ENCODE measurements at places on chromosomes 6 and 20.
A peak's percentile ranks its signal among the peaks of the same experiment; 100 is the strongest.

DNA sequence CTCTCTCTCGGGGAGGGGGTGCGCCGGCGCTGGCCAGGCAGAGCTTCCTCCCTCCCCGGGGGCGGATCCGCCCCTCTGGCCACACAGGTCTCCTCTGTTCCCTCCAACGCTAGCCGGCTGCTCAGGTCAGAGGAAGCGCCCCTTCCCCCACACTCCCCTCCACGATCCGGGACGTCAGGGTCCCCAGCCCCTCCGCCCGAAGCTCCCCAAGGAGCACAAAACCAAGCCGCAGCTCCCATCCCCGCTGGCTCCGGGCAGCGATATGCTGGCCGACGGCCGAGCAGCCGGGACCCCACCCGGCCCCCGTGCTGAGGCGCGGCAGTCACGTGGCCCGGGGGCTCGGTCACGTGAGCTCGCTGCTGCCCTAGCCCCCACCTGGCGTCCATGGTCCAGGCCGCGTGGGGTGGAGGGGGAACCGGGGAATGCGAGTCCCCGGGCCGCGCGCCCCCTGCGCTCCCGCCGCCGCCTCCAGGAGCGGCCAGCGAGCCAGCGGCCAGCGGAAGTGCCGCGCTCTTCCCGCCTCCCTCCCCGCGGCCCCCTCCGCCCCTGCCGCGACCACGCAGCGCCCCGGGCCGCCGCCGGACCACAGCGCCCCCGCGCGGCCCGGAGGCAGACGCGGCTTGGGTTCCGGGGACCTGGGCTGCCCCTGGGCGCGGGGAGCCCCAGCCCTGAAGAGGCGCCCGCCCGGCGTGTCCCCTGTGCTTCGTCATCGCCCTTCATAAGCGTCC, at the start of gene SLC35B2:
Gene SLC35B2, minus strand, starts transcription at position 504 of the 728 bp plus-strand sequence. Its CDS starts 118 bp downstream, at position 386.
- no peak for DNase-seq

DNA sequence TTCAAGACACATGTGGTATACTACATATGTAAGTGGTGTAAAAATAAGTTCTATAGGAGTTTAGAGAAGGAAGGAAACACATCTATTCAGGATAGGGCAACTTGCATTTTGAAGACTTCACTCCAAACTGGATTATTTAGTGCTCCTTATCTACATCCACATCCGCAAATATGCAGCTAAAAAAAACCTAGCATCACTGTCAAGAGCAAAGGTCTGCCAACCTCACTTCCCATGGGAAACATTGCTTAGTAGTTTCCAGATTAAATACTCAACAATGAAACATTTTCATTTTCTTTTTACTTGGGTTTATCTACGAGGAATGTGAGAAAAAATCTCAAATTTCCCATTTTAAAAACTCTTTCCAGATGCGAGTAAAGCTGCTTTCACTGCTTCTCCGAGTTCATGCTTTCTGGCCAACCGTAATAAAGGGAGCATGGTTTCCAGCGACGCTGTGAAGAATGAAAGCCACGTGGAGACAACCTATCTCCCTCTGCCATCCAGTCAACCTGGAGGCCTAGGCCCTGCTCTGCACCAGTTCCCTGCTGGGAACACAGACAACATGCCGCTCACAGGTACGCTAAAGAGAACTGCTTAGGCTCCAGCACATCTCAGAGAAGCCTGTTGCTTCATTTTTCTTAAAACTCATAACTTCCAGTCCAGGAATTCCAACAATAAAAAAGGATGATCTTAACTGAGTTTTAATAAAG, 48.2 kb downstream of the RFX6 start:
- no peak for DNase-seq

DNA sequence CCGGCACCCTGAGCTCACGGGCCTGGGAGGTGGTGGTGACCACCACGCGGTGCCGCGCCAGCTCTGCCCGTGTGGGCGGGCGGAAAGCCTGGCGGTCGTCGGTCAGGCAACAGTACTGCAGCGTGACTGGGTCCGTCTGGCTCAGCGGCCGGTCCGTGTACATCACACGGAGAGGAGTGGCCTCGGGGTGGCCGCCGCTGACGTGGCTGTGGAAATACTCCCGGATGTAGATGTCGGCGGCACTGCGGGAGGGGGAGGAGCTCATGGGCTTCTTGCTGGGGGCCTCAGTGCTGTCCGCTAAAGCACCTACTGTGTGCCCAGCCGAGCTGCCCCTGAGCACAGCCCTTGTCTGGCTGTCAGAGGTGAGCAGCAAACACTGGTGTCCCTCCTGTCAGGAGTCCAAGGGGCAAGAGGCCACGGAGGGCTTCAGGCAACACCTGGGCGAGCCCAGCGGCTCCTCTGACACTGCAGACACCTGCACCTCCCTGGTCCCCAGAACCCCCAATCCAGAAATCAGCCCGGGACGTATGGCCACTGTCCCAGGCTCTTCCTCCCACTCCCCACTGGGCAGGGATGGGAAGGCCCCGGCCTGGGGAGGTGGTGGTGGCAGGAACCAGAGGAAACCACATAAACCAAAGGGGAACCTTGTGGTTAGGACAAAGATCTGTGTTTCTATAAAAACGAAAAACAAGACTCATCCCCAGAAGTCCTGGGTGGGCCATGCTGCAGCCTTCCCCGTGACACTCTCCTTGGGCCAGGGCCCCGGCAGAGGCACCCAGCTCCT, 6.5 kb downstream of the HELZ2 start:
- DNase-seq = peak; percentile 36

DNA sequence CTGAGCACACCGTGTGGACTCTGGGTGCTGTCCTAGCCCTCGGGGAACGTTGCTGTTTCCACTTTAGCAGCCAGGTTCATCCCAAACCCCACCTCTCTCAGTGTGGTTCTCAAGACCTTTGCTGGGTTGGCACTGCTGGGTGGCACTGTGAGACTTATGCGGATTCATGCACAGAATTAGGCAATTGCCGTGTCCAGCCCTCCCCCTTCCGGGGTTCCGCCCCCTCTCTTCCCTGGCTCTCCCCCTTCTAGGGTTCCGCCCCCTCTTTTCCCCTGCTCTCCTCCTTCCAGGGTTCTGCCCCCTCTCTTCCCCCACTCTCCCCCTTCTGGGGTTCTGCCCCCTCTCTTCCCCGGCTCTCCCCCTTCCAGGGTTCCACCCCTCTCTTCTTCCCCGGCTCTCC, 39.8 kb upstream of the SLCO4A1 start:
- DNase-seq = no peak

- no peak for DNase-seq
Measured at GRCh38 chr6:97053643-97054411, 129.3 kb downstream of the KLHL32 start.

- no peak for DNase-seq
Measured at GRCh38 chr6:42314571-42315258, 97.1 kb upstream of the MRPS10 start.

DNA sequence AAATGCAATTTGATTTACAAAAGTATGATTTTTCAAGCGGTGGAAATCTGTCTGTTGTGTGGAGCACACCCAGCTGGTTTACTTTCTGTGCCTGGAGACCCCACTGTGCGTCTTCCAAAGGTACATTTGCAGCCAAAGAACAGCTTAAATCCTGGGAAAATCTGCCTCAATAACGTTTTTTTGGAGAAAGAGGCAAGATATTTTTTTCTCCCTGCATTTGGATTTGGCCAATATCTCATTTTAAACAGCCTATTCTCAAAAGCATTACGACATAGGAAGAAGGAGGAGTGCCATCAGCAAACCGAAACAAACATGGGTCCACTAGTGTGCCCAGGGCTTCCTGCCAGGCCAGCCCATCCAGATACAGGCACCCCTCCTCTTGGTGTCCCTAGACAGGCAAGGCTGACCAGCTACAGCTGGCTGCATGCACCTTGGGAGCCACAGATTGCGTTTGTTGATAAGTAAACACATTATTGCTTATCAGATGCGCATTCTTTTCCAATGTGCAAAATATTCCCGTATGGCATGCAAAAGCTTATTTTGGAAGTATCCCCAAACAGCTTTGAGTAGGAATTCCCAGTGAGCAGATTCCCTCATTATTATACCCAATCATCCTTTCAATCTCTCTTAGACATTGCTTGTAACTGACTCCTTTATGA, 184.5 kb upstream of the MARCKS start:
- no peak for DNase-seq

DNA sequence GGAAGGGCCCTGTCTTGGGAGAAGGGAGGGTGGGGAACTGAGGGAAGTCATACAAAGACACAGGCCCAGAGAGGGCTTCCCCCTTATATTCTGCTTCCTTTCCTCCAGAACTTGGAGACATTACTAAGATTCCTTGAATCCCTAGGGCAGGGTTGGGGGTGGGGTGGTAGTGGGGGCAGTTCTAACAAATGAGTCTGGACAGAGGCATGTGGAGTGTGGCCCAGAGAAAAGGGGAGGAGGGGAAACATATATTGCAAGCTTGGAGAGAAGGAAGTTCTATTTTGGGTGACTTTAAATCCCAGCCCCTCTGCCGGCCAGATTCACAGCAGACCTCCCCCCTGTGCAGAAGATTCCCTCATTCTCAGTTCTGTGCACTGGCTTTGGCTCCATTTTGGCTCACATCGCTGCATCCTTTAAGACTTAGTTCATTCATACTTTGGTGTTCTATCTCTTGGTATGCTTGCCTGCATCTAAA, 43.7 kb downstream of the DAAM2 start:
- no peak for DNase-seq

DNA sequence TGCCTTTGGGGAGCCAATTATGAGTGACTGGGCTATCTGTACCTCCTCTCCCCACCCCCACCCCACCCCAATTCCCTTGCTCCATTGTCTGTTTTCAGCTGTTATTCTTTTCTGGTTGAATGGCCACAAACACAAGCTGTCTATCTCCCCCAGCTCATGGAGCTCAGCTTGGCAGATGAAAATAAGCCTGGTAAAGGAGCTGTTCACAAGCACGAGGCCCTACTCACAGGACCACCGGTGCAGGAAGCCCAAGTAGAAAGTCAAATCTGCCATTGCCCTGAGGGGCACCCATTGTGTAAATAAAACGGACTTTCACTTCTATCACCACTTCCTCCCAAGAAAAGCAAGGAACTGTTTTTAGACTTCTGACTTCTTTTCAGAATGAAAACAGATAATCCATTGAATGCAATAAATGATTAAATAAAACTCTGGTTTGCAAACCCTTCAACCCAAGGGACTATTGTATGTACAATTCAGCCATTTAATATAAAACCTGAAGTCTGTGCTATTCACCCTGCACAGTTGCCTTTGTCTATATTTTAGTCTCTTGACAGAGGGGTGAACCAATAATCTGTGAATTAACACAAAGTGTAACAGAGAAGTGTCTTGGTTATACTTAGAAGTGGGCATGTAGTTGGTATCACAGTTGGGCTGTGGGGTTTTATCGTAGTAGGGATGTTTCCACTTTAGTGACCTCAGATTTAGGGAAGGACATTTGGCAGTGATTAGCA, 27.7 kb downstream of the RIPOR2 start:
- no peak for DNase-seq

- DNase-seq = no peak
Measured at GRCh38 chr6:160299559-160299958, 40.9 kb upstream of the SLC22A2 start.

DNA sequence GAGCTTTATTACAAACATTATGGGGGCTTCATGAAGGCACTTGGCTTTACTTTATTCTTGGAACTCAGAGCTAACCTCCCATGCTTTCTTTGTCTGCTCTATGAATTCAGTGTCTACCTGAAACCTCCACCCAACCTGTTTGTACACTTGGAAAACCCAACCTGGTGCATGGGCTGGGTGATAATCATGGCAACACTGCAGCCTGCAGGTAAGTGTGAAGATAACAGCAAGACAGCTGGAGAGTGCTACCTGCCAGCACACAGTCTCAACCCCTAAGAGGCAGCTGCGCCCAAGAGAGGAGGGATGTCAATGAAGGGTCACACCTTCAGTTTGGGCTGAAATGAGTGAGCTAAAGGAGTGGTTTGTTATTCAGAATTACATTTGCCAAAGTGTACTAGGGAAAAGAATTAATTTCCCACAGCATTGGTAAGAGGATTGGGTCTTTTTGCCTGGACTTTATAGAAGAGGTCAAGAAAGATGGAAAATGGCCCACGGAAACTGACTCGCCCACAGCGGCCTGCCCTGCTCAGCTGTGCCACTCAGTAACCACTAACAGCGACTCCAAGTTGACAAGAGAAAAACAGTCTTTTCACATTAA, 24.4 kb downstream of the FOXQ1 start:
- DNase-seq = no peak

DNA sequence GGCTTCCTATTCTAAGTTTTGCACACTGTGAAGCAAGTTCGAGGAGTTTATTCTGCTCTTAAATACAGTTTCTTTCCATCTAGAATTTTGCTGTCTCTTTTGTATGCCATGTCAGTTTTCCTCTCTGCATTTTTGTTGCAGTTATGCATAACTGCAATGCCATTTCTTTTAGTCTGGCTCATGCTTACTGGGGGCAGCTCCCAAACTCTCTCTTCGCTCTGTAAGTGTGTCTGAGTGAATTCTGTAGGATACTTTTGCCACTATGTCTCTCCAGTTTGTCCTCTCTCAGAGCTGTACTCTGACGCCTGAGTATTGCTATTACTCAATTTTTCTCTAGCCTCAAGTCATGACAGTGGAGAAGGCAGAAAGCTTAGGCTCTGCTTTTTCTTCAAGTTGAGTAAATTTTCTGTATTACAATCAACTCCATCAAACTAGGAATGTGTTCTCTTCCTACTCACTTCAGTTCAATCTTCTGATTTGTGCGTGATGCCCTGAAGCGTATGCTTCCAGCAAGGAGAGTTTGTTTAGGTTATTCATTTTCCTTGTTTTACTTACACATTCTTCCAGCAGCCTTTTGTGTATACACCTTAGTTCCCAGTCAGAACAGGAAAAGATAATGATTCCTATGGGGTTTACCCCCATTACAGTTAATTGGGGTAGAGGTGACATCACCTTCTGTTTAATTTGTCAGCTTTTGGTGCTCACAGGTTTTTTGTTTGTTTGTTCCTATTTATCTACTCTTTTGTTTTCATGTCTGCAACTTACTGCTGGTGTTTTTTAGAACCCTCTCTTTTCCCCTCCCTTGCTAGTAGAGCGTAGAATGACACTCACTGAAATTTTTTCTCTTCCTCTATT, 430.9 kb downstream of the BCKDHB start:
- no peak for DNase-seq

GRCh38 chr6:170100046-170100445, 190.8 kb downstream of the DLL1 start:
- no peak for DNase-seq

DNA sequence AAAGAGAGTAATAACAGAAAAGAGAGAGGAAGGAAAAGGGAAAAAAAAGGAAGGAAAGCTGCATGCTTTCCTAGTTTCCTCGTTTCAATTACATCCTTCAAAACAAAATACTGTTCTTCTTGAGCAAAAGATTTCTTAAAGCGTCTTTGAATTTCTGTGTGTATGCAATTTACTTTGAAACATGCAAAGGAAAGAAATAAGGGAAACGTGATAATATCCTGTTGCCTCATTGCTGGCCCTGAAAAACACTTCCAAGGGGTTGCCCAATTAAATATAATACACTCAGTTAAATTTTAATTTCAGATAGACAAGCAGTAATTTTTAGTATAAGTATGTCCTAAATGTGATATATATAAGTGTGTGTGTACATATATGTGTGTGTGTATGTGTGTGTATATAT, 51.2 kb upstream of the TPD52L1 start:
- no peak for DNase-seq

GRCh38 chr6:157990321-157991066, 8.8 kb downstream of the SYNJ2 start:
- no peak for DNase-seq

GRCh38 chr20:38222231-38222922, 38.2 kb downstream of the KIAA1755 start:
- DNase-seq = peak; percentile 13

- no peak for DNase-seq
Measured at GRCh38 chr6:3751077-3751729, at the start of gene PXDC1. TSS of gene PXDC1 (minus strand) at chr6:3751713. CDS start at chr6:3751531, 182 bp downstream.

Measured in stimulated activated CD8-positive, alpha-beta memory T cell treated with anti-CD3 and anti-CD28 coated beads, Interleukin-7, amount 100 ng/mL, for 1 hour (primary cell).